Frontal cortex (tissue), 4 donors: ENCODE measurements at places on chromosomes 2 and 18.

GRCh38 chr18:58863539-58864145, 1.0 kb upstream of the ZNF532 start:
- DNase-seq = peak; percentile 71

DNA sequence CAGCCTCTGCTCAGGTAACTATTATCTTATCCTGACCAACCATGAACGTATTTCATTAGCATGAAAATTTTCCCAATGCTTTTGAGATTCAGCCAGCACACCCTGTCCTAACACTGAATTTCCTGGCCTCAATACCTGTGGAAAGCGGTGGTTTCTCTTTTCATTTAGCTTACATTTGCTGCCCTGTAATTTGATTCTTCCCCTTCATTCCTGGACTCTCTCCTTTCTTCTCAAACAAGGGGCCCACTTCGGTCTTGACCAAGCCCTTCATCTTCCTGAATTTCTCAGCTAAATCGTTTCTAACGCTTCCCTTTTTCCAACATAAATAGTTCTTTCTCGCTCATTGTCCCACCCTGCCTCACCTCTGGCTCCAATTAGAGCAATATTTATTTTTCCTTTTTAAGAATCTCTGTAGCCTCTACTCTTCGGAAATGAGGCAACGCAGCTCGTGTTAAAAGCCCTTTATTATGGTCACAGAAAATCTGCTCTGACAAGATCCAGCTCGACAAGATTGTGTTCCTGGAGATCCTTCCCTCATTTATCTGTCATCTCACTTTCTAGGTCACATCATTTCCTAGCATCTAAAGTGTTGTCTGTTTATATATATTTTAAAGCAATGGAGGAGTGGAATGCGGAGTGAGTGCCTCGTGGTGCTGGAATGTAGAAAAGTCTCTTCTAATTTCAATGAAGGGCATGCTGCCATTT, 49.5 kb upstream of the BCL11A start:
- no peak for DNase-seq

- DNase-seq = no peak
Measured at GRCh38 chr18:1050012-1050657, 145.5 kb downstream of the ADCYAP1 start.

- no peak for DNase-seq
Measured at GRCh38 chr2:72077702-72078169, 69.9 kb downstream of the CYP26B1 start.

- DNase-seq = no peak
Measured at GRCh38 chr18:8681196-8681595, 24.2 kb upstream of the MTCL1 start.

GRCh38 chr2:236670235-236670620, 100.6 kb downstream of the ACKR3 start:
- no peak for DNase-seq

GRCh38 chr2:14915983-14916382, 283.5 kb downstream of the LRATD1 start:
- no peak for DNase-seq
